ENCODE measurements at places on chromosomes 12 and 14.

DNA sequence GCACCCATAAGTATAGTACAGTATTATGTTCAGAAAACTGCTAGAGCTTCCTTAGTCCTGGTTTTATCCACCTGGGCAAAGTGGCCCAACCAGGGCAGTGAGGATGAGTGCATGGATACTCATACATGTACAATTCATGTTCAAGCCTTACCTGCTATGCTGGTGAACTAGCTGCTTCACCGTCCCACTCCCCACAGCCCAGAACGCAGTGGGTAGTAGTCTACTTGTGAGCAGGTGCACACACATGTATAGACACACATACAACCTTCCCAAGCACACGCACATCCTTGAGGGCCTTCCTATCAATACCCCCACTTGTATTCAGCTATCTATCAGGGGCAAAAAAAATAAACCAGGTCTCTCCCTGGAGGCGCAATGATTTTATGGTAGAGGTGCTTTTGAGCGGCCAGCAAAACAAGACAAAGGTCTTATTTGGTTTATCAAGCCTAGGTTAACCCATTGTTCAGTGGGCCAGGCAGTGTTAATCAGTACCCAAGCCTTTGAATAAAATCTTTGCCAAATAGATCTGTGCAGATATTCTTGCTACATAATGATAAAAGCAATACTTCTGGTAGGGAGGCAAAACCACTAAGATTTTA is 69.8 kb downstream of the ZFP36L1 start:
- DNase-seq = no peak

DNA sequence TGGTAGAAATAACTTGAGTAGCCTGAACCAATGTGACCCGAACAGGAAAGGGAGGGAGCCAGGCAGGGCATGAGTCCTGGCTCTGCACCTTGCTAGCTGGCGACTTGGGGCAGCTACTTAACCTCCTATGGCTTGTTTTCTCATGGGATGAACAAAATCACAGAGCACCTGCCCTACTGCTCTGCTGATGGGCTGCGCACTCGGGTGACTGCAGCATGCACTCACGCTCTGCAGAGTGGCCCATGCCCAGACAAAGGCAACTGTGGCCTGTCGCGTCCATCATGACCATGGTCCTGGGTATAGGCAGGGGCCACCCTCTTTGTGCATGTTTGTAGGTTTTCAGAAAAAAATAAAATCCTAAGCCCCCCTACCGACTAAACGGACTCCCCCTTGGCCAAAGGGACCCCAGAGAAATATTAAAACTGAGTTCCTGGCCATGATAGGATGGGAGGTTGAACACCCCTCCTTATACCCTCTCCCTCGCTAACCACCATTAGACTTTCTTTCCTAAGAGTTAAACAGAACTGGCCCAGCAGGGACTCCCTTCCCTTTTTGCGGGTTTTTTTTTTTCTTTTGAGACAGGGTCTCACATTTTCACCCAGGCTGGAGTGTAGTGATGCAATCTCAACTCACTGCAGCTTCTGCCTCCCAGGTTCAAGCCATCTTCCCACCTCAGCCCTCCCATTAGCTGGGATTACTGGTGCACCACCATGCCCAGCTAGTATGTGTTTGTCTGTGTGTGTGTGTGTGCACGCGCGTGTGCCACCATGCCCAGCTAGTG is 32.5 kb downstream of the VWF start:
- no peak for DNase-seq

GRCh38 chr14:94379291-94380224 is 8.8 kb downstream of the SERPINA1 start:
- no peak for DNase-seq

GRCh38 chr14:98138666-98139065 is 1133.3 kb downstream of the BCL11B start:
- no peak for DNase-seq

- DNase-seq = peak; percentile 8
Observed at GRCh38 chr14:99035268-99035667, 236.7 kb downstream of the BCL11B start.

GRCh38 chr12:12181511-12181910 is 85.3 kb downstream of the LRP6 start:
- no peak for DNase-seq

- no peak for DNase-seq
Observed at GRCh38 chr12:116879509-116880212, 1.6 kb downstream of the HRK start.

GRCh38 chr12:126535971-126536370 is 1470.7 kb downstream of the AACS start:
- no peak for DNase-seq

DNA sequence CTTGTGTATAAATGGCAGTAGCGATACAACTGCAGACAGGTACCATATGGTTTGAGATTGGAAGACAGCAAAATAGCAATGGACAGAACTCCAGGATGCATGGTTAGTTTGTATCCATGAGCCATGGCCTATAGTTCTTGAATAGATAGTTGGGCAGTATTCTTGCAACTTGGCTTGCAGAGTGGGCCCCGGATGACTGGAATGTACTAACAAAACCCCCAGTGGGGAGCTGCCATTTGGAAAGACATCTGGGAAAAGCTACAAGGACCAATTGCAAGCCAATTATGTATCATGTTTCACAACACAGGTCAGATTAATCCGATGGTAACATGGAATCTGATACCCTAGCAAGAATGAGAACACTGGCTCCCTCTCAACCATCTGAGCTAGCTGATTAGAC is 279.6 kb downstream of the RERGL start:
- no peak for DNase-seq

GRCh38 chr12:103495469-103496456 is at the start of gene C12orf42:
TSS of gene C12orf42 (minus strand) at chr12:103495968. CDS start at chr12:103478426, 17,542 bp downstream.
- no peak for DNase-seq

GRCh38 chr12:80551897-80552296 is 107.9 kb downstream of the PTPRQ start:
- DNase-seq = peak; percentile 94

DNA sequence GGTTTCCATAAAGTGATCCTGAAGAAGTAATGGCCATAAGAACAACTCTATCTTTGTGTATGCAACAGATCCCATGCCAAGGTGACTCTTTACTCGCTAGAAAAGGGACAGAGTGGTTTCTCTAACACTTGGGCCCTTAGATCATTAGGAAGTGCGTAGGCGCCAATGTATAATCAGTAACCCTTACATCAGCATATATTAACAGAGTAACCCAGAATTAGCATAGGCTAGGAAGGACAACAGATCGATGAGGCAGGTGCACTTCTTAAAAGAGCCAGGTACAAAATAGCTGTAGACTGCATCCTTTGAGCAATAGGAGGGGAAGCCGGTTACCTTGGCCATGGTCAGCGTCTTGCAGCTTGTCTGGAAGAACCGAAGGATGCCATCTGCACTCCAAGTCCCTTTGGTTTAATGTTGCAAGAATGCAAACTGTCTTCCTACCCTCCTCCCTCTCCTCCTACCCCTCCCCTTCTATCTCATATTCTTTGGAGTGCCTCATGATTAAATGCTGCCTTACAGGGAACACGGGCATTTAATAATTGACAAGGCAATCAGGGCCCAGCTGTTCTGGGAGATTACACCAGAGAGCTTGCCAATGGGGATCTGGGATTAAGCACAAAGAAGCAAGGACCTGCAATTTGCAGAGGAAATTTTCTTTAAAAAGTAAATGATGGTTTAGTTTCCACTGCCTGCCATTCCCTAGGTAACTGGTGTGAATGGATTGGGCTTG is 8.0 kb downstream of the GSG1 start:
- DNase-seq = no peak

- DNase-seq = no peak
Observed at GRCh38 chr14:47044841-47045240, 393.3 kb upstream of the RPL10L start.

- DNase-seq = no peak
Observed at GRCh38 chr14:89366864-89367778, 49.9 kb downstream of the FOXN3 start.

DNA sequence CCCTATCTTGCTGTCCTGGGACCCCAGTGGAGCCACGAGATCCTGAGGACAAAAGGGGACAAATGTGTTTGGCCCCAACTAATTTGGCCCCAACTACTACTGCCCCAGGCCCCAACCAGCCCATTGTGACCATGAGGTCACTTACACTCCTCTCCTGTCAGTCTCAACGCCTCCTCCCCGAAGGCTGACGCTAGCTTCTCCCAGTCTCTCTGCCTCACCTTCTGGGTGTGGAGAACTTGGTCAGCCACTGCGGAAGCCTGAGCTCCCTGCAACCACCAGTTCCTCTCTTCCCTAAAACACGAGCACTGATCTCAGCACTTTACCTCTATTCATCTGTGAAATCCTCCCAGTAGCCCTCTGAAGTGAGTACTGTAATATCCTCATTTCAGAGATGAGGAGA is 13.3 kb downstream of the FAM181A start:
- no peak for DNase-seq

DNA sequence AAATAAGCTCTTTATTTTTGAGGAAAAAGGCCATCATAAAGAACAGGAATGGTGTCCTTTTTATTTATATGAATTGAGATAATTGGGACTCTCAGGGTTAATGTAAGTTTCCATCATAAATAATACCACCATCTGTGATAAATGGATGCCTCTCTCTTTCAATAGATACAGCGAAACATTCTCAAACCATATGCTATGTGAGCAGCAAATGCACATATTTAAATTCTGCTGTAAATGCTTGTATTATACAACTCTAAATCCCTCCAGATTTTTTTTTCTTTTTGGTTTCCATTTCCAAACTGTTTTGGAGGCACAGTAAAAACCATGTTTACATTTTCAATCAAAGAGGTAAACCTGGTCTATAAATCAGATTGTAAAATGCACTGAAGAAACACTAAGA is 132.3 kb downstream of the TMEM132C start:
- DNase-seq = no peak

DNA sequence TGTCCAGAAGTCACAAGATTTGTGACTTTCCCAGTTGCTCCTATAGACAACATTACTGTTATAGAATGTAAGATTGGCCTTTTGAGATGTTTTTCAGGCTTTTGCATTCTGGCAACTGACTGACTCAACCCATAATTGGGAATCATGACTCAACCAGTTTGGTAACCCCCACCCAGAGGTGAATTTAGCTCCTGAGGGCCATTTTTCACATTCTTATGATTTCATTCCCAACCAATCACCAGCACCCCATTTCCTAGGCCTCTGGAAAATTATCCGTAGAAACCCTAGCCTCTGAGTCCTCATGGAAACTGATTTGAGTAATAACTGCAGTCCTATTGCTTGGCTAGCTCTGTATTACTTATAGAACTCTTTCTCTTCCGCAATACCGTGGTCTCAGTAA is 626.0 kb upstream of the SEL1L start:
- no peak for DNase-seq

DNA sequence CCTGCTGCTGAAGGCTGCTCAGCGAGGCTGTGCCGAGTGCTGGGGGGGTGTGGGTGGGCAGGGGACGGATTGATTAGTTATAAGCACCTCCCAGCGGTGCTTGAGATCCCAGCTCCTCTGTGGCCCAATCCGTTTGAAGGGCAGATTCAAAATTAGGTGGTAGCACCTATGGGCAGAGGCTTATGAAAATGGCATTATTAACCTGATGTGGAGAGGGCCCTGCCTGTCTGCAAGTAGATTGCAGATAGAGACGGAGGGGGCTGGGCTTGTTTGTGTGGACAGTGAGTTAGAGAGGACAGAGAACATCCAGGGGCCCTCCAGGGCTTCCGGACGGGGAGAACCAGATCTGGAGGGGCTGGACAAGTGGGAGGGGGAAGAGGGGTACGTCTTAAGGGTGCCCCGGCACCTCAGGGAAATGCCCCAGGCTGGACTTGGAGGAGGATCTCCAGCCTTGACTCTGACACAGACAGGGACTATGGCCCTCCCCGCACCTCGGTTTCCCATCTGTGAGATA is at the start of gene RTL1:
RTL1 (minus strand) TSS at position 51 of the 514 bp plus-strand sequence. CDS start 18,934 bp downstream, outside the sequence.
- no peak for DNase-seq

GRCh38 chr12:5081016-5081415 is 37.3 kb downstream of the KCNA5 start:
- no peak for DNase-seq

- DNase-seq = no peak
Observed at GRCh38 chr12:41564816-41565215, 376.7 kb downstream of the PDZRN4 start.

DNA sequence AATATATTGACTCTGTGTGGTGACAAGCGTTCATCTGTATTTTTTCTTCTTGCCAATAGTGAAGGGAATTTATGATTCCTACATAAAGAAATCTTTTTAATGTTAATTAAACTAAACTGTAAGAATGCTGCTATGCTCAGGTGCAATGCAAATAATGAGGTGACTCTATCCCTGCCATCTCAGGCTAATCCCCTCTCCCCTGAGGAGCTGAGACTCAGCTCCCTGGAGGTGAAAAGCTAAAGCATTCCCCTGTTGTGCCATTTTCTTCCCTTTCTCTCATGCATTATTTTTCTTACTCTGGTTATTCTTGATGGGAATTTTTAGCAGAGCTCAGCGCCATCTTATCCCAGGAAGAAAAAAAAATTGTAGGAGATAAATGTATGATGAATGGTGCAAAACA is 113.9 kb upstream of the FGD4 start:
- DNase-seq = no peak

- DNase-seq = no peak
Observed at GRCh38 chr12:44509471-44509870, 366.6 kb downstream of the NELL2 start.

GRCh38 chr12:87141091-87141490 is 884.9 kb upstream of the MGAT4C start:
- no peak for DNase-seq

DNA sequence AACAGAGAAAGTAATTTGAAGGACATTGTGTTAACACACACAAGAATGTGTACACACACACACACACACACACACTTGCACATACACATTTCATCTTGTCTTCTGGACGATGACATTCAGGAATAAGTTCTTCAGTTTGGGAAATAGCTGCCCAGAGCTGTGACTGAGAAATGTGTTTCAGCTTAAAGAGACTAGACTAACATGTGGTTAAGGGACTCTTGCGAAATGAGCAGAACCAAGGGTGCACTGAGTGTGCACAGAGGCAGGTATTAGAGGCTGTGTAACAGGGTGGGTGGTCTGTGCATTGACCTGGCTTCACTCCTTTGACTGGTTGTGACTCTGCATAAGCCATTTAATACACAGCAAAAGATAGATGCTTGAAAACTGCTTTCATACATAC is 29.4 kb upstream of the KCNA5 start:
- DNase-seq = no peak

DNA sequence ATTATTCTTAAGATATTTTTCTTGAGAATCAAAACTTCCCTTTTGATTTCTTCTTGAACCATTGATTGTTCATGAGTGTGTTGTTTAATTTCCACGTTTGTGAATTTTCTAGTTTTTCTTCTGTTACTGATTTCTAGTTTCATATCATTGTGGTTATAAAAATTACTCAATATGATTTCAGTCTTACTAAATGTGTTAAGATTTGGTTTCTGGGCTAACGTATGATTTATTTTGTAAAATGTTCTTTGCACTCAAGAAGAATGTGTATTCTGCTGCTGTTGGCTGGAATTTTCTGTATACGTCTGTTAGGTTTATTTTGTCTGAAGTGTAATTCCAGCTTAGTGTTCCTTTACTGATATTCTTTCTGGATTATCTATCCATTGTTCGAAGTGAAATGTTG is 24.7 kb downstream of the TRMT5 start:
- DNase-seq = no peak

- DNase-seq = no peak
Observed at GRCh38 chr14:82238649-82239048, 705.0 kb upstream of the SEL1L start.

- no peak for DNase-seq
Observed at GRCh38 chr12:4540638-4541037, 1.9 kb downstream of the RAD51AP1 start.

- no peak for DNase-seq
Observed at GRCh38 chr12:130142736-130143135, 19.5 kb upstream of the FZD10 start.

- DNase-seq = no peak
Observed at GRCh38 chr14:89977668-89978067, 21.9 kb downstream of the TDP1 start.

- DNase-seq = peak; percentile 76
Observed at GRCh38 chr14:95545515-95546168, 10.8 kb downstream of the GLRX5 start.

Data from fibroblast of the conjunctiva (primary cell).